ENCODE measurements at places on chromosomes 16 and 17.

DNA sequence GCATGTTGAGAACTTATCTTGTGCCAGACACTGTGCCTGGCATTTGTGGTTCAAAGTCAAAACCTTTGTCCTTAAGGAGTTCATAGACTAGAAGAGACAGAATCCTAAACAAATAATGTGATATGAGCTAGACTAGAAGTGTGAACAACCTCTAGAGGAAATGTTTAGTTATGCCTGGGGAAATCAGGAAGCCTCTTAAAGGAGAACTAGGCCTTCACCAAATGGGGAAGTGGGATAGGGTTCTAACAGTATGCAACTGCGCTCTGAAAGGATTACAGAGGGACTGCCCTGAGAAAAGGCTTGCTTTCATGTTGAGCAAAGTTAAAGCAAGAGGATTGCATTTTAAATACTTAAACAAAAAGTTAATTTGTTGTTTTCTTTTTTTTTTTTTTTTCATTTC, 4.9 kb downstream of the RUNDC1 start:
- no peak for DNase-seq

- DNase-seq, result peak; percentile 45
Measured at GRCh38 chr16:21626659-21627277, 25.6 kb downstream of the IGSF6 start.

DNA sequence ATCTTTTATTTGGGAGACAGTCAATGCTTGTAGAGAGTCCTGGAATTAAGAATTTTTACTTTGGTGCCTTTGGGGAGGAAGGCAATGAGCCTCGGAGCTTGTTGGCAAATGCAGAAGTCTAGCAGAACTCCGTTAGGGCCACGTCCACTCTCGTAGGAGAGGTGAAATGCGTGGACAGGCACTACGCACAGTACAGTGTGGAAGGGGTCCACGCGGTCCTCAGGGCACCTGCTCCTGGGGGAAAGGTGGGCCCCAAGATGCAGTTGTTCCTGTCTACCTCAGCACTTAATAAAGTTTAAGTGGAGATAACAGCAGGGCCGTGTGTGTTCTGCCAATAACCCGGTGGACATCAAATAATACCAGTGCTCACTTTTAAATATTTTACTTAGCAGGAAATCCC, 1.8 kb downstream of the RAB11FIP3 start:
- DNase-seq, result no peak

DNA sequence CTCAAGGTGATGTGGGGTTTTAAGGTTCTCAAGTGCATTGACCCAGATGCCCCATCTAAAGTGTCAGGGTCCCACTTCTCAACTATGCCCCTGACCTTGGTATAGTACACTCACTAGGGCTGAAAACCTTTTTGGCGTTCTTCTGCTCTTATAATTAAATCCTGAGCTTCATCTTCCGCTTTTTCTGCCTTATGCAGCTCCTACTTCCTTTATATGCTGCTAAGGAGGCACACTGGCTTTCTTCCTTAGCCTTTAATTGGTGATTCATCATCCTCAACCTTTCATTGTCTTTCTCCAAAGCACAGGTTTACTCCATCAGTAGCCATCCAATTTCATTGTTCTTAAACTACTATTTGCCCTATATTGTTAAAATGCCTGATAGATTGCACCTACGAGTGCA, 5.3 kb upstream of the NF1 start:
- DNase-seq, result no peak

DNA sequence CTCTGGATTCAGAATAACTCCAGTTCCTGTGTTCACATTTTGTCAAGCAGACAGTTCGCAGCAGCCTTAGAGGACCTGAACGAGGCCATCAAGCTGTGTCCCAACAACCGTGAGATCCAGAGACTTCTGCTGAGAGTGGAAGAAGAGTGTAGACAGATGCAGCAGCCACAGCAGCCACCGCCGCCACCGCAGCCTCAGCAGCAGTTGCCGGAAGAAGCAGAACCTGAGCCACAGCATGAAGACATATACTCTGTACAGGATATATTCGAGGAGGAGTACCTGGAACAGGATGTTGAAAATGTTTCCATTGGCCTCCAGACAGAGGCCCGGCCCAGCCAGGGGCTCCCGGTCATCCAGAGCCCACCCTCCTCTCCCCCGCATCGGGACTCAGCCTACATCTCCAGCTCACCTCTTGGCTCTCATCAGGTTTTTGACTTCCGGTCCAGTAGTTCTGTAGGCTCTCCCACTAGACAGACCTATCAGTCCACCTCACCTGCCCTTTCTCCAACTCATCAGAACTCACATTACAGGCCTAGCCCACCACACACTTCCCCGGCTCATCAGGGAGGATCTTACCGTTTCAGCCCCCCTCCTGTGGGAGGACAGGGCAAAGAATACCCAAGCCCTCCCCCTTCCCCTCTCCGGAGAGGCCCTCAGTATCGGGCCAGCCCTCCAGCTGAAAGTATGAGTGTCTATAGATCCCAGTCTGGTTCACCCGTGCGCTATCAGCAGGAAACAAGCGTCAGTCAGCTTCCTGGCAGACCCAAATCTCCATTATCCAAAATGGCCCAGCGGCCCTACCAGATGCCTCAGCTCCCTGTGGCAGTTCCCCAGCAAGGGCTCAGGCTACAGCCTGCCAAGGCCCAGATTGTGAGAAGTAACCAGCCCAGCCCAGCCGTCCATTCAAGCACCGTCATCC, 25.9 kb downstream of the CYB561 start:
- DNase-seq, result peak; percentile 73

DNA sequence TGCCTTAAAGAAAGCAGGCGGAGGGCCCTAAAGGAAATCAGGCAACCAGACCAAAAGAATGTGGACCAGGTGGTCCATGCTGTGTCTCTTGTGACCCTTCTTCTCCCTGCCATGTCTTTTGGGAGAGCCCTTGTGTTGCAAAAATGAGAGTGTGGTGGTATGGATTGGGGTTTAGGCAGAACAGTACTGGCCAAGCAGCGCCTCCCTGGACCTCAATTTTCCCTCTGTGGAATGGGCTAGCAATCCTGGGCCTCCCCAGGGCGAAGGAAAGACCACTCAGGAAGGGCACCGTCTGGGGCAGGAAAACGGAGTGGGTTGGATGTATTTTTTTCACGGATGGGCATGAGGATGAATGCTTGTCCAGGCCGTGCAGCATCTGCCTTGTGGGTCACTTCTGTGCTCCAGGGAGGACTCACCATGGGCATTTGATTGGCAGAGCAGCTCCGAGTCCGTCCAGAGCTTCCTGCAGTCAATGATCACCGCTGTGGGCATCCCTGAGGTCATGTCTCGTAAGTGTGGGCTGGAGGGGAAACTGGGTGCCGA, 7.6 kb upstream of the NLRC5 start:
- no peak for DNase-seq

DNA sequence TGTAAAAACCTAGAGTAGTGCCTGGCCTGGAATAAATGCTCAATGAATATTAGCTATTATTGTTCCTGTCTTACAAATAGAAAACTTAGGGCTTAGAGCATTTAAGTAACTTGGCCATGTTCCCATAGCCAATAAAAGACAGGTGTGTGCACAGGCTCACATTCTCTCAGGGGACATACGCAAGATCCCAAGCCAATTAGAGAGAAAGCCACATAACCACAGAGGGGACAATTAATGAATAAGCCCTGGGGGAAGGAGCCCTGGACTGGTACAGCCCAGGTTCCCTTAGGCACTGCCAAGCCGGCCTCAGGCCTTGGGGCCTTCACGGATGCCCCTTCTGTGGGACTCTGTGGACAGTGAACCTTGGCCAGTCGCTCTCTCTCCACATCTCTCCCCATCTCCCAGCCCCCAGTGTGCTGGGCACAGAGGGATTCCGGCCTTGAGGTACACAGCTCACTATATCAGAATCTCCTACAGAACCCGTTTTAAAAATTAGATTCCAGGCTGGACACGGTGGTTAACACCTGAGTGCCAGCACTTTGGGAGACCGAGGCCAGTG, 27.3 kb upstream of the ABCC12 start:
- no peak for DNase-seq

GRCh38 chr17:3929181-3929580, 12.9 kb upstream of the P2RX1 start:
- DNase-seq, result no peak

DNA sequence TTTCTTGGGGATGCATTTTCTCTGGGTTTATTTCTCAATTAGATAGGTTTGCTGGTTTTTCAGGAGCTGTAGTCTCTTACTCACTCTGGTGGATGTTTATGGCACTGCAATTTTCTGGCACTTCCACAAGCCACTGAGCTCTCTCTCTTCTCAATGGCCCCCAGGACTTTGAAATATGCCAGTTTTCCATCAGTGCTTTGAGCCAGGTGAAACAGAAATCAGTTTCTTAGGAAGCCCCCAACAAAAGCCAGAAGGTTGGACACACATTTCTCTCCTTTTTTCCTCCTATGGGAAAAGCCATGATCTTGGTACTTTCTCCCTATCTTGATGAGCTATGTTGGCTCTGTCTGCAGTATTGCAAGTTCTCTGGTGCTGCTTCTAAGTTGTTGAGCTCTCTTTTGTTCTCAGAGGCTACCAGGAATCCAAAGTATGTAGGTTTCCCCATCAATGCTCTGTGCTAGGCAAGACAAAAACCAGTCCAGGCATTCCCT, 90.7 kb upstream of the SMIM36 start:
- DNase-seq, result peak; percentile 14

Data from activated CD8-positive, alpha-beta T cell treated with anti-CD3 and anti-CD28 coated beads for 36 hours (primary cell).